ENCODE measurements at places on chromosomes 12 and 14. TPM values are rescaled to one million over a fixed set of nuclear protein-coding genes. Genes with fewer than 3 reads are reported as not detected.

Gene PTCSC3
- total RNA-seq = not detected

DNA sequence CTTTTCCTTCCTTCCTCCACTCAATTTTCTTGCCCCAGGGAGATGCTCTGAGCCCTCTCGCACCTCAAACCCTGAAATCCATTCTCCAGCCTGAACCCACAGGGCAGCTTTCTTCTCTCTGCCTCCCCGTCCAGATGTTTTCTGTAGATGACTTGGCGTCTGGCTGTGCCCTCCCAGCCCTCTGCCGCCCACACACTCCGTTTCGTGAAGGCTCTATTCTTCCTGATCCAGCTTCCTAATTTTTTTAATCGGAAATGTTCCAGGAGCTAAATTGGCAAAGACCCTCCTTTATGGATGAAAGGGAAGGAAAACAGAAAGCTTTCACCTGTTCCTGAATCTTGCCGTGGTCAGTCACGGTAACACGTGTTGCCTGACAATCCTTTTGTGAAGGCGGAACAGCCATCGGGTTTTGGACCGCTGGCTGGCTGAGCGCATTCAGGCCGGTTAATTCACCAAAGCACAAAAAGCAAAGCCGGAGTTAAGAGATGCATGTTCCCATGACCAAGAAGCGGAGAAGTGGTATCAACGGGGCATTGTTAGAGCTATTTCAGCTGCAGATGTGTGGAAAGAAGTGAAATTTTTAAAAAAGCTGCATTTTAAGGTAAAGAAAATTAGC, 70.2 kb upstream of the FBRSL1 start:
- no peak for DNase-seq

Gene KERA
- not detected for total RNA-seq

GRCh38 chr12:39464976-39465695, 22.2 kb upstream of the KIF21A start:
- DNase-seq = no peak

GRCh38 chr12:93419388-93420034, 22.2 kb downstream of the UBE2N start:
- peak; percentile 84 for DNase-seq

GRCh38 chr12:6570264-6570887, 2.3 kb upstream of the NOP2 start:
- peak; percentile 36 for DNase-seq

GRCh38 chr14:36515896-36516718, 3.9 kb downstream of the NKX2-1 start:
- DNase-seq = no peak

DNA sequence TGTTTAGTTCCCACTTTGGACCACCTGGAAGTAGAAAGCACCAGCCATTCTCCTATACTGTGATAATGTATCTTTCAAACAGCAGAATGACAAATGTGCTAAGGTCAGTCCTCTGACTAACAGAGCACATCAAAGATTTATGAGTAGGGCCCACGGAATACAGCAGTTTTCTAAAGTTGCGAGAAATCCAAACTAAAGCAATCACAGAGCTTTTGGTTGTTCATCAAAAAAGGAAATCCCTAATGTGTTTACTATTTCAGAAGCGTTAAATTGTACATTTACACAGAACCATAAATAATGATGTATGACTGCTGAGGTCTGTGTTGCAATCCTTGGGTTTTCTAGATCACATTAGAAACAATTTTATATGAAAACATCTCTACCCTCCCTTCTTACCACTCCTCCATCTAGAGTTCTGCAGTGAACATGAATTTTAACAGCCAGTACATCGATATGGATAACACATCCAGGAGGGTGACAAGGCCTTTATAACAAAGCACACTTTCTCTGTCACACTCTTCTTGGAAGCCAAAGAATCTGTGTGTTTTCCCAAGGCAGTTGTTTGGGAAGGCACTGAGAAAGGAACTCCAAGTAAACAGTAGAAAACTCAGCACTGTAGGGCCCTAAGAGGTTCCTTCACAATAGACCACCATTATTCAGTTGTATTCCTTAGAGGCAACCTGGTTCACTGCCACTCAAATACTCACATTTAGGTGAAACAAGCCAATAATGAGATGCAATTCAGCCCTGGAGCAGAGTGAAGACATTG, 7.3 kb downstream of the KITLG start:
- peak; percentile 56 for DNase-seq

Gene ATF7IP
- 14.1 TPM for total RNA-seq

- DNase-seq = peak; percentile 16
These were observed at the start of gene RIMBP2 for GRCh38 chr12:130715998-130716968. Gene RIMBP2, minus strand, starts transcription at chr12:130716299. Its CDS starts 237,286 bp downstream, at chr12:130479013.

GRCh38 chr12:32644431-32644830, 34.7 kb upstream of the DNM1L start:
- peak; percentile 58 for DNase-seq

DNA sequence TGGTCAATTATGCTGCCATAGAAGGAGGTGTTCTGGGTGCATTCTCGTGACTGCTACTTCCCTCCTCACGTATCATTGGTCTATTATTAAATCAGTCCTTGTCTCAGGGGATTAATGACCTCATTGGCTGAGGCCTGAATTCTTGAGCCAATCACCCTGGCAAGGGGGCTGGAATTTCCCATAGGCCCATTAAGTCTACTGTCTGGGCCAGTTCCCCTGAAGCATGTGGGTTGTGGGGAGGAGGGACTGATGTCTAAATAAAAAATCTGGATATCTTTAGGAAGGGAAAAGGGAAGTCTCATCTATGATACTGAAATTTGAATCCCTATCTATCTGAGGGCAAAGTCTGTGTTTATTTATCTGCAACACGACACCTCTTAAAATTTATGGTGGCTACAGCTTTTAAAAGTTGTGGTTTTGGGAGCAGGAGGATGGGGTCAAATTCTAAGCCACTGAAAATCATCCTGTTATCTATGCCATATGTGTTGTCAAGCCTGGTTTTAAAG, 71.9 kb downstream of the DYRK2 start:
- DNase-seq = peak; percentile 69

DNA sequence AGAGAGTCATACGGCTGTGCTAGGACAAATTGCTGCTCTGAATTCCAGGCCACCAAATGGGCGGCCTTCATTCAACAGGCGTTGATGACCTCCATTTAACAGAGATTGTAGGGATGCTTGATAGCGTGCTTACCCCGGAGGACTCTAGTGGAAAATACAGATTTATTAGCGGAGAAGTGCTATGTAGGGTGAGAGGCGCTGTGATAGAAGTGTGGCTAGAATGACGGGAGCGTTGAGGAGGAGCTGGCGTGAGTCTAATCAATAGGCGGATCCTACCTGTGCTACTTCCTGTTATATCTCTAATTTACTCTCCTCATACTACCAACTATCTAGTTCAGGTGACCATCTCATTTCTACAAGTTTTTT, 668 bp downstream of the MRPS35 start:
- DNase-seq = peak; percentile 9

- no peak for DNase-seq
These were observed 45.5 kb upstream of the SELPLG start for GRCh38 chr12:108679106-108679681.

Gene RPS6KL1
- total RNA-seq = 1.2 TPM

GRCh38 chr12:131894981-131895639, 688 bp downstream of the ULK1 start:
- no peak for DNase-seq

DNA sequence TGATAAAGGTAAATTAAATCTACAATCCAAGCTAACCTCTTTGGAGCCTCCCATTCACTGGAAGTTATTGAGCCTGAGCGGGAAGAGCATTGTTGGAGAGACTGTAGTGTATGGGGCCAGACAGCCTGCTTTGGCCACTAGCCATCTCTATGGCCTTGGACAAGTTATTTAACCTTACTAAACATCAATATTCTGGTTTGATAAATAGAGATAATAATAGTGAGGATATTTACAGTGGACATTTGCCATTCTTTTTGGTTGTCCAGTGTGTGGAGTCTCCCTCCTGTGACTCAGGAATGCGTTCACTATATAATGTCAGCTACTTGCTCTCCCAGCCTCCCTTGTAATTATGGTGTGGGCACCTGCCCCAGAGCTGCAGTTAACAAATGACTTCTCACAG, 216.1 kb downstream of the SLC38A4 start:
- DNase-seq = no peak

Gene SYCP3
- 0.26 TPM for total RNA-seq

Gene HCAR3
- total RNA-seq = under 0.01 TPM

DNA sequence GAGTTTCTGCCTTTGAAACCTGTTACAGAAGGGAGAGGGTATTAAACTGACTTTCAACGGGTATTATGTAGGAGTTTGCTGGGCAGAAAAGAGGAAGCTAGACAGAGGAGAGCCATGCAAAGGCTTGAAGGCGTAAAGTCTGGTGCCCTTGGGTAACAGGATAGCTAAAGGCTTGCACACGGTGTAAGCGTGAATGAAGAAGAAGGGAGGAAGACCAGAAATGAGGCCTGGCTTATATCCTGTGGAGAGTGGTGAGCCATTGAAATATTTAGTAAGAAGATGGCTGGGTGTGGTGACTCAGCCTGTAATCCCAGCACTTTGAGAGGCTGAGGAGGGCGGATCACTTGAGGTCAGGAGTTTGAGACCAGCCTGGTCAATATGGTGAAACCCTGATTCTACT, 22.6 kb downstream of the SUDS3 start:
- DNase-seq = no peak

DNA sequence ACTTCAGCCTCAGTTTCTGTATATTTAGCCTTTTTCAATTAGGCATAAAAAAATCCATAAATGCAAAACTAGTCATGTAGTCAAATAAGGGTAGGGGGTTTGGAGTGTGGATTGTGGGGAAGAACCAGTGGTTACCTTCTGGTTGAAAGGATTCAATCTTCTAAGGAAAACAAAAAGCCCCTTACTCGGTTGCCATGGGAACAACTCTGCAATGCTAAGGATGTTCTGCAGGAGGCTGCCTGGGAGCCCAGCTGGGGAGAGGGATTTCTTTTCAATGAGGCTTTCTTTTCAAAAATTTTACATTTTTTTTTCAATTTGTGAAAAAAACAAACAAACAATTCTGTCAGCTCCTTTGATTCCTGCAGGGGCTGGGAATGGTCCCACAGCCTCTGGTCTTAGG, 67.2 kb downstream of the SLC8A3 start:
- no peak for DNase-seq

Measured in fibroblast of lung (primary cell).